ENCODE measurements at places on chromosomes 4 and X.

- DNase-seq, result no peak
Measured at GRCh38 chr4:137707626-137708025, 175.3 kb upstream of the PCDH18 start.

DNA sequence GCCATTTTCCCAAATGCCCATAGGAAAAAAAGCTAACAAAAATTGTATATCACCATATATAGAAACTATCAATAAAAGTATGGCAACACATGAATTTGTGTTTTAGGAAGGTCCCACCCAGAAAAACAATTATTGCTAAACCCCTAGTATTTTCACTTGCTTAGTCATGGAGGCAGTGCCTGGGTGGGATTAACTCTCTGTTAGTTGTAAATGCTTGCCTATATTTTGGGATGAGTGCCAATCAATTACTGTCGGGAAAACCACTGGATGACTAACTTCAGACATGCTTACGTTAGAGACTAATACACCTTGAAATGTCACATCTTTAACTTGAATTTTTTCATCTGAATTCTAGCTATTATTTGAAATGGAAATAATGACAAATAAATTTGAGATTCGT lies 33.9 kb downstream of the TMPRSS11A start:
- no peak for DNase-seq

GRCh38 chr4:173002830-173003561 lies 165.6 kb upstream of the GALNT7 start:
- no peak for DNase-seq

- no peak for DNase-seq
Measured at GRCh38 chr4:167079762-167080161, 154.5 kb downstream of the SPOCK3 start.

DNA sequence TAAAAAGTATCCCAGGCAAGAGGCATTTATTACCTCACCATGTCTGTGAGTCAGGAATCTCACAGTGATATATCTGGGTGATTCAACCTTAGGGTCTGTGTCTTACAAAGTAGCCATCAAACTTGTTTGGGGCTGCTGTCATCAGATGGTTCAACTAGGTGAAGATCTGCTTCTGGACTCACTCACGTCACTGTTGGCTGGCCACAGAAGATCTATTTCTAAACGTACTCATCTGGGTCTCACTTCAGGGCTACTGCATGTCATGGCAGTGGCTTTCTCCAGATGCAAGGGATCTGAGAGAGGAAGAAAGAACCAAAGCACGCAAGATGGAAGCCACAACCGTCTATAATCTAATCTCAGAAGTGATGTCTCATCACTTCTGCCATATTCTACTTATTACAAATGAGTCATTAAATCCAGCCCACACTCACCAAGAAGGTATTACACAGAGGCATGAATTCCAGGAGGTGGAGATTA lies 267.8 kb upstream of the ANKRD50 start:
- no peak for DNase-seq

GRCh38 chrX:109374262-109374960 lies 107.5 kb downstream of the GUCY2F start:
- no peak for DNase-seq

DNA sequence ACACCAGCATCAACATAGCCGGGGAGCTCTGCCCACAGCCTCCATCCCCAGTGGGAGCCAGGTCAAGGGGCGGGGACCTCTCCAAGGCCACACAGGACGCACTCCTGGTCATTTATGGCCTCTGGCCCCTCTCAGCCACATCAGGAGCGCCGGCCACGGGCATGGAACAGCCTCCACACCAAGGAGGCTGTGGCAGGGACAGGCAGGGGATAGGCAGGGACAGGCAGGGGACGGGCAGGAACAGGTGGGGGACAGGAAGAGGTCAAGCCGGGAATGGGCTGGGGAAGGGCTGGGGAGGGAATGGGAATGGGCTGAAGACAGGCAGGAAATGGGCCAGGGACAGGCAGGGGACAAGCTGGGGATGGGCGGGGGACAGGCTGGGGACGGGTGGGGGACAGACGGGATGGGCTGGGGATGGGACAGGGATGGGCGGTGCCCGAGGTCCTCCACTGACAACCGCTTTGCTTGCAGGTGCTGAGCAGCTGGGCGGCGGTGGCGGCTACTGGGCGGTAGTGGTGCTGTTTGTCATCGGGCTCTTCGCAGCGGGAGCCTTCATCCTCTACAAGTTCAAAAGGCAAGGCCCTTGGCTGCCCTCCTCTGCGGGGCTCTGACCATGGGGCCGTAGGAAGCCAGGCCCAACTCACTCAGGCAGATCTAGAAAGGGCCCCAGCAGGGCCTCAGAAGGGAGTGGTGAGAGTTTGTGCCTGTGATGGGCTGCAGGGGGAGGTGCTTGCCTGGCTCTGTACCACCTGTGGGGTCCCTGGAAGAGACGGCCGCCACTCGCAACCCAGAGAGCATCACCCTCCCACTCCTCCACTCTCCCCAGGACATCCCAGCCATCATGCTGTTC lies 205.6 kb downstream of the AFAP1 start:
- DNase-seq, result no peak

- no peak for DNase-seq
Measured at GRCh38 chrX:155441097-155441496, 17.3 kb downstream of the F8A3 start.

GRCh38 chr4:176539785-176540175 lies 220.0 kb downstream of the SPCS3 start:
- DNase-seq, result no peak

DNA sequence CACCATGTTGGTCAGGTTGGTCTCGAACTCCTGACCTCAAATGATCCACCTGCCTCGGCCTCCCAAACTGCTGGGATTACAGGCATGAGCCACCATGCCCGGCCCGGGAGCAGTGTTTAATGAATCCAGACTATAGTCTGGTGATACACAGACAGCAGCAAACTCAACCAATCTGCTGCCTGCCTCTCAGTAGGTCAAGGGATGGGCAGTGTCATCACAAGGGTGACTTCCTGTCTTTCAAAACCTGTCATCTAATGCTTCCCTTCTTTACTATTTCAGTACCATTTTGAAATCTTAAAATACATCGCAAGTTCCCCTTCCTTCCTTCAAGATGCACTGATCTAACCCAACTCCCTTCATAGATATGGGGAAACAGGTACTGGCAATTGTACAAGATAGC lies 8.4 kb downstream of the RPL39 start:
- no peak for DNase-seq

DNA sequence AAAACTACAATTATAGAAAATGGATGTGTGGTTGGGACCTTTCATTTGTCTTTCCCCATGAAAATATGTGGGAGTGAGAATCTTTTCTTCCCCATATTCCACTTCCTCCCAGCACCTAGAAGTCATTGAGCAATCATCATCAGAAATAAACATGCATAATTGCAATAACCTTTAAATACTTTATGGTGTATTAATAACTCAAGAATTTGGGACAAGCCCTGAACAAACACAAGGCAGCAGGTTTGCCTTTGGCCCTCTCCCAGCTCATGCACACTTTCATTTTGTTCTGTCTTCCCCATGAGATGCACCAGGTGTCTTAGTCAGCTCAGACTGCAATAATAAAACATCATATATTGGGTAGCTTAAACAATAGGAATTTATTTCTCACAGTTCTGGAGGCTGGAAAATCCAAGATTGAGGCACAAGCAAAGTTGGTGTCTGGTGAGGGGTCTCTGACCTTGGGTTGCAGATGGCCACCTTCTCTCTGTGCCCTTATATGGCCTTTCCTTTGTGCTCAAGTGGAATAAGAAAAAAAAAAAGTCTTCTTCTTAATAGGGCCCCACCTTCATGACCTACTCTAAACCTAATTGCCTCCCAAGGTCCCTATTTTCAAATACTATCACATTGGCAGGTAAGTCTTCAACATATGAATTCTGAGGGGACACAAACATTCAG lies 34.7 kb upstream of the TMEM184C start:
- DNase-seq, result no peak

DNA sequence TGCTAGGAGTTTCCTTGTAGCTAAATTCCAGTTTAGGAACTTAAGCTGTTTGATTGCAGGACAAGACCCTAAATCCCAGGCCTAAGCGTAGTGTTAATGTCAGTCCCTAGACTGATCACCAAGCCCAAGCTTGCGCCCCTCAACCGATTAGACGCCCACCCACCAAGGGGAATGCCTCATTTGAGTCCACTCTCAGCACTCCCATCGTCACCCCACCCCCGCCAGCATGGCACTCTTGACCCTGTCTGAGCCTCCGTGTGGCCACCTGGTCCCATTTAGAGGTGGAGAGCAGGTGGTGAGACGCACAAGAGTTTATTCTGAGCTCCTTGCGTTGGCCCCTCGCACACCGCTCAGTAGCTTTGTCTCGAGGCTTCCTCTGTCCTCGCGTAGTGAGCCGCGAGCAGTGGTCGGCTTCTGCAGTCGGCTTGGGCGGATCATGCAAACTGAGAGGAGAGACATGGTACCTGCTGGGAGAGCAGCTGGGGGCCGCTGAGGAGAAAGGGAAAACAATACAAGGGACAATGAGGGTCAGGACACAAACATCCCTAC lies 48.5 kb upstream of the ZNF157 start:
- DNase-seq, result no peak

GRCh38 chr4:123477711-123478209 lies 81.2 kb downstream of the SPRY1 start:
- DNase-seq, result peak; percentile 13

- no peak for DNase-seq
Measured at GRCh38 chr4:6290769-6291547, 21.3 kb downstream of the WFS1 start.

DNA sequence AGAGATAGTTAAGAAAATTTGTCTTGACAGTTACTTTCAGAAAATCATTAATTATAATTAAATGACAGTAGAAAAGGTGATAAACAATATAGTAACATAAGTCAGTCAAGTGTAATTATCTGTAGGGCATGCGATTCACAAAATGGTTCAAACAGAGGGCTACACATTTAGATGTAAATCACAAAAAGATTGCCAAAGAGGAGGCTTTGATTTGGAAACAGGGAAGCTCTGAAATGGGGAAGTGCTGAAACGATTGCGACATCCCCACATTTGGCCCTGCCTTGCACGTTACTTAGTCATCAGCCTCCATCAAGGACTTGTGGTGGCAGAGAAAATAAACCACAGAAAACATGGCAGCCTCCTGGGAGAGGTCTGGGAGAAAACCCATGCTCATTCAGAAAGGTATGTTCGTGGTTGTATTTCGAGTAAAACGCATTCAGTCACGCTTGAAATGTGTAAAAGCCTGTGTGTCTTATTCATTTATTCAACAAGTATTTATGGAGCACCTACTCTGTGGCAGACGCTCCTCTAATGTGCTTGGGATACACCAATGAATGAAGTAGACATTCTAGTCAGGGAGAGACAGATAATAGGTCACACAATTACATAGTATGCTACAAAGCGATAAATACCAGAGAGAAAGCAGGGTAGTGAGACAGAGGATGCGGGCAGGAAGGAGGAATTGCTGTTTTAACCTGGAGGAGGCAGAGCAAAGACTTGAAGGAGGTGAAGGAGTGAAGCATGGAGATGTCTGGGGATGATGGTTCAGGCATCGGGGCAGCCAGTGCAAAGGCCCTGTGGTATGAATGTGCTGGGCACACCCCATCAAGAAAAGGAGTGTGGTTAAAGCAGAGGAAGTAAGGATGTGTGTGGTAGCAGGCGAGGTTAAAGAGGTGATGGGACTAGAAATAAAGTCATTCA lies 7.8 kb downstream of the RBM47 start:
- DNase-seq, result no peak

DNA sequence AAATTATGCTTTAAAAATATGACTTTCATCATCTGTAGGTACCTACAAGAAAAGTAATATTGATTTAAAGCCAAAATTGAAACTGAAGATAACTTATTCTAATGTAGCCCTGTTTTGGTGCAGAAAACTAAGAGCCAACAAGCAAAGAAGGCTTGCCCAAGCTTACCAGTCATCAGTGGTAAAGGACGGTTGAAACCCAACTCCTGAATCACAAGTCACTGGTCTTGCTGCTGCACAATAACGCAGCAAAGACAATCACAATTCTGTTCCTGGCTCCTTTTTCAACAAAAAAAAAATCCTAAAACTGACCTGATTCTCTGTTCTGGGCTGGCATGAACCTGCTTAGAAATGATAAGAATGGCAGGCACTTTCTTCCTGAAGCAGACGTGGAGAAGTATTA lies 34.5 kb downstream of the WDFY3 start:
- no peak for DNase-seq

DNA sequence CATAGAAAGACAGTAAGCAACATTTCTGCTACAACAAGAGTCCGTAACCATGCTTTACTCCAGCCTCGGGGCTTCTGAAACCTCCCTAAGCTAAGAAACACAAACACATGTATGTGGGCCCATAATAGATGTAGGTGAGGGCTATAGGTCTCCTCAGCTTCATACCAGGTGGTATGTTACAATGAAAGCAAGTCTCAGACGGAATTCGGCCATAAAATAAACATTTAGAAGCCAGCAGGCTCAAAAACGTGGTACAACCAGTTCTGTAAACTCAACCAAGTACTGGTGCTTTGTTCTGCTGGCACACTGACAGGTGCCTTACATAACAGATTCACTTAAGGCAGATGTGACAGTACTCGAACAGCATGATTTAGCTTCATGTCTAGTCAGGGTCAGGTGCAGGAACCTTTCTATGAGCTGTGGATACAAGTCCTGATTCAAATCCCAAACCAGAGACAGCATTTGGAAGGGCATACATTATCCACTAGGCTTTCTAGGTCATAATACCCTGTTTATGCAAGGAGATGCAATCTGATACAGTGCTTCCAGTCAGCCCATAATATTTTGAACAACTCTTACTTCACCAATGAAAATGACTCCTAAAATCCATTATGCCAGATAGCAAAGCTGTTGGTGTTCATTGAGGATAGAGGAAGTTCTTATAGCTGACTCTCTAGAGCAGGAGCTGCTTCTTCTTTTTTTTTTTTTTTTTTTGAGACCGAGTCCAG lies 113.8 kb upstream of the ENPP6 start:
- no peak for DNase-seq

DNA sequence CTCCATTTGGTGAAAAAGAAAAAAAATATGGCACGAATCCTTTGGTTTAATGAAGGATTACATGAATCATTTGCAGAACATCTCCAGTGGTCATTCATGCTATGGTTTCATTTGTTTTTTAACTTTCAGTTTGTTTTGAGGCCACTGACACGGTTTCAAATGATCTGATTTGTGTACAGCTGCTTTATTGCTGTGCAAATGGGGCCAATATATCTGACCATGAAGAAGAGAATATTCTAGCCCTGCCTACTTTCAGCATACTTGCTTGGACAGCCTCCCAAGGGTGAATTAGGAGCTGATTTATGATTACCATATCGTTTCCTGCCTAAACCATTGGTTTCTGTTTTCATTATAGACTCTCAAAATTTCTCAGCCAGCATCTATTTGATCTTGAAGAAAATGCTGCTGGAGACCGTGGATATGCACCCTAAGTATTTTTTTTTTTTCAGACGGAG lies 30.7 kb downstream of the SPARCL1 start:
- DNase-seq, result no peak

- DNase-seq, result peak; percentile 23
Measured at GRCh38 chr4:13483768-13484121, 395 bp downstream of the RAB28 start.

DNA sequence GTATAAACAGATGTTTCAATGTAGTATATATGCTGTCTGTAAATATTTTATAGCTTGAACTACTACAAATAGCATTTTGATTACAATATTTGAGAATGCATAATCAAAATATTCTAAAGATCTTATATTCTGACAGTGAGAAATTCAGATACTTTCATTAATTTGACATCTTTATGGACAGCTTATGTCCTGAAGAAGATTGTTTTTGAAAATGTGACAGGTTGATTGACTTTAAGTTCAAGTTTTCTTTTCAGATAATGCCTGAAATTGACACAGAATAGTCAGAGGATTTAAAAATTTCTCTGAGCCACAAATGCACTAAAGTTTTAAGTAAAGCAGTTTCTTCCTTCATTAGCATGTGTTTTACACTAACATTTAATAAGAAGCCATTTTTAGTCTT lies 799.8 kb downstream of the CCSER1 start:
- DNase-seq, result no peak

GRCh38 chr4:140028676-140029517 lies 125.1 kb downstream of the MAML3 start:
- no peak for DNase-seq

All from central memory CD8-positive, alpha-beta T cell (primary cell).